Aorta (tissue), 5 donors: ENCODE measurements at places on chromosomes 2 and 18. TPM values are rescaled to one million over a fixed set of nuclear protein-coding genes. Genes with fewer than 3 reads are reported as not detected.

Gene IL1R2
- total RNA-seq = 3.3 TPM

Gene SEPTIN10
- 127 TPM for total RNA-seq

Gene PLGLB2
- total RNA-seq = 0.62 TPM

Gene GPR35
- 3.9 TPM for total RNA-seq

Gene ITPRIPL1
- total RNA-seq = 1.9 TPM

Gene CCBE1
- 0.36 TPM for total RNA-seq

Gene CTAGE1
- not detected for total RNA-seq

Gene GULP1
- 74.8 TPM for total RNA-seq

Gene ZFAND2B
- 40.7 TPM for total RNA-seq

Gene RIOK3
- 55.3 TPM for total RNA-seq

Gene ATP5MC3
- total RNA-seq = 89.7 TPM

Gene RMDN2
- total RNA-seq = 8.0 TPM

Gene HOXD13
- total RNA-seq = not detected

Gene TSPYL6
- total RNA-seq = not detected

DNA sequence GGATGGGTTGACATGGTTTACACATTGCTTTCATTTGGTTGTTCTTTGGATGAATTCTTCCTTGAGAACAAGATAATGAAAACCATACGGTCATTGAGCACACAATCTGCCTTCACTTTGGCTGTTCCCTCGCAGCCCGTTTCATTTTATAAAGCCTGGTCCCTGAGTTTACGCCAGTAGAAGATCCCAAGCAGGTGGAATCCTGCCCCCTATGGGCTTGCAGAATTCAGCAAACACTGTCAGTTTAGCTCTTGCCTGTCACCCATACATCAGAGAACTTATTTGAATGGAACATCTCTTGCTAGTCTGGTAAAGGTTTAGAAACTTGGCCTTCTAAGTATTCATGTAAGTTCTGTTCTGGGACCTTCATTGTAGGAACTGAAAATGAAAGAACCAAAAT lies 666.4 kb upstream of the ZEB2 start:
- H3K36me3 ChIP-seq = no peaks in the 10 kb centered on the region
- H3K27me3 ChIP-seq = no peaks in the 10 kb centered on the region
- no peak for DNase-seq
- no peak overlapping the region for H3K4me3 ChIP-seq
- no peaks in the 10 kb centered on the region for H3K4me1 ChIP-seq
- H3K27ac ChIP-seq = no peak overlapping the region

- DNase-seq = no peak
- no peaks in the 10 kb centered on the region for H3K36me3 ChIP-seq
- H3K4me1 ChIP-seq = no peaks in the 10 kb centered on the region
- peak overlapping the region; percentile 89 for H3K27ac ChIP-seq
These were observed 48.7 kb downstream of the TNS1 start for GRCh38 chr2:217954051-217954450.

DNA sequence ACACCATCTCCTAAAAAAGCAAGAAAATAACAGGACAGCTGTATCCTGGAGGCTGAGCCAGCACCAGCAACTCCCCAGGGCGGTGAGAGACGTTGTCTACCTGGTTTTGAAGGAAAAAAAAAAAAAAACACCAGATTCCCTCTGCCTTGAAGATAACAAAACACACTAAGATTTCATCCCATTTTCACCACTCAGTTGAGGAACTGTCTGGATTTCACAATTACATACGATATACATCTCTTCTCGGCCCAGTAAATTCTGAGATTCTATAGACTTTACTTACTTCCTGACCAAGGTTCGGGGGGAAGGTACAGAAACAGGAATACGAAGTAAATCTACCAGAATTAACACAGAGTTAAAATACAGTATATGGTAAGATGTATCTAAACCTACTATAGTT lies 8.5 kb downstream of the ZNF516 start:
- no peak overlapping the region for H3K27ac ChIP-seq
- no peak for DNase-seq
- no peaks in the 10 kb centered on the region for H3K4me1 ChIP-seq

DNA sequence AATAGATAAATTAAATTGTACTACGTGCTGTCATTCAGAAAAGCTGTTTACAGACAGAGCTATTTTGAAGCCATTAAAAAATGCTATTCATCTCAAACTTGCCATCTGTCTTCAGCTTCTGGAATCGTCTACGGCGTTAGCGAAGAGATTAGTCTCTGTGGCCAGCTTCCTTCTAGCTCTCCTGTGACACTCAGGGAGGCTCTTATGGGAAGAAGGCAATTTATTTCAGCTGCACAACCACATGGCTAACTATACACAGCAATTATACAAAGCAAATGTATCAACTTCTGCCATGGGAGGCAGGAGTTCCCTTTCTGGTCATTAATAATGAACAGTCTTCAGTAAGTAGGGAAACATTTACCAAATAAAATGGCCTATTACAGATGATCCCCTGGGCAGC lies 6.3 kb downstream of the CTAGE1 start:
- no peak overlapping the region for H3K4me3 ChIP-seq
- H3K27ac ChIP-seq = no peak overlapping the region
- no peaks in the 10 kb centered on the region for H3K36me3 ChIP-seq

GRCh38 chr18:10937743-10938640 lies 211.4 kb downstream of the PIEZO2 start:
- H3K36me3 ChIP-seq = no peaks in the 10 kb centered on the region
- no peaks in the 10 kb centered on the region for H3K4me1 ChIP-seq
- H3K27ac ChIP-seq = no peak overlapping the region
- H3K27me3 ChIP-seq = no peaks in the 10 kb centered on the region
- H3K4me3 ChIP-seq = no peak overlapping the region

DNA sequence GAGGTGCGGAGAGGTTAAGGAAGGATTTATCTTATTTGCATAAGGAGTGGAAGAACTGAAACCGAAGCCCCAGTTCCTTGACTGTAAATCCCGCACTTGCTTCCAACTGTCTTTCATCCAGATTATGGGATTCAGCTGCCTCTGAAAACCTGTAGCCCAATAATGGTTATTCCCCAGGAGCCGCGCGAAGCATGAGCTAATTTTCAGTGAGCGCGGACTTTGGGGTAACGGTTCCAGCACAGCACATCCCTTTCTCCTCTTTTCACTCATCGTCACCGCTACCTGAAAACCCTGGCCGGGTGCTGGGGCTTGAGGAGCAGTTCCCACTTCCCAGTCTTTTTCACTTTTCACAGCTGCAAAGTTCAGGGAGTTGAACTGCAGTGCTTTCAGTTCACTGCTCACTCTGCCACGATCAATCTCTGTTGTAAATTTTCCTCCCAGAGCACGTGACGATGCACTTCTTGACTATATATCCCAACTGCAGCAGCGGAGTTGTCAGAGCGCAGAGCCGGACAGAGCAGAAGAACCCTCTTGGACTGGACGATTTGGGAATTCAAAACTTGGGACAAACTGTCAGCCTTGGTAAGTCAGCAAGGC lies at the start of gene KCNE4:
TSS of gene KCNE4 (plus strand) at position 498 of the 597 bp plus-strand sequence. CDS start 641 bp downstream, outside the sequence.
- H3K4me1 ChIP-seq = peaks cover 16% of the 10 kb centered on the region
- peak within 1 kb of the TSS; percentile 96 for H3K27ac ChIP-seq
- no peaks in the 10 kb centered on the region for H3K27me3 ChIP-seq
- no peaks in the 10 kb centered on the region for H3K36me3 ChIP-seq

DNA sequence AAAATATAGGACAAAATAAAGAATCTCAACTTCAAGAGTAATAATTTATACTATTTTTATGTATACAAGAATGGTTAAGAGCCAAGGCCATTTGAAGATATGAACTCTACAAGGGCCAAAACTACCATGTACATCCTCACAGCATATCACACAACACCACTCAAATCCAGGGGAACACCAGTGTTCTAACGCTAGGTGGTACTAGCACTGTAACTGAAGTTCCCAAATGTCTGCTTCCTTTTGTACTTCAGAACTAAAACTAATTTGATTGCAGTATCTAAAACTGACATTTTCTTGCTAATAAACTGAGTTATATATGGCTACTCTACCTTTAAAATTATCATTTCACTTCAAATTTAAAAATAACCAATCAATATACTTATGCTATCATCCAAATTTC lies 47.0 kb downstream of the REV1 start:
- H3K4me1 ChIP-seq = no peaks in the 10 kb centered on the region
- no peak overlapping the region for H3K4me3 ChIP-seq
- no peaks in the 10 kb centered on the region for H3K27me3 ChIP-seq
- no peak for DNase-seq
- H3K36me3 ChIP-seq = no peaks in the 10 kb centered on the region

- no peaks in the 10 kb centered on the region for H3K4me1 ChIP-seq
- no peaks in the 10 kb centered on the region for H3K36me3 ChIP-seq
- H3K27me3 ChIP-seq = no peaks in the 10 kb centered on the region
These were observed 209.5 kb downstream of the LPIN1 start for GRCh38 chr2:11955884-11956291.

DNA sequence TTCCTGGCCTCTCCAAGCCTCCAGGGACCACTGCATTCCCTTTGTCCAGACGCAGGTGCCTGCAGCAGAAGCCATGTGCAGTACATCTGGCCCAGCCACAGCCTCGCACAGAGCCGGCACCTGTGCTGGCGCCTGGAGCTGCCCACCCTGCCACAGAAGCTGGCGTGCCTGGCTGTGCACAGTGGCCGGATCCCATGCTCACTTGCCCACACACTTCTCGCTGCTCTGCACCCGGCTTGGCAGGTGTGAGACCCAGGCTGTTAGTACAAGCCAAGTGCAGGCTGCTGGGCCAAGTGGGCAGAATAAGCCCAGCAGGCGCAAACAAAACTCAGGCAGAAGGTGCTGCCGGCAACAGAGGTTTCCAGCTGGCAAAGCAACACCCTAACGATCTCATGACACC lies 124.5 kb upstream of the CCDC150 start:
- H3K27ac ChIP-seq = no peak overlapping the region
- DNase-seq = no peak
- H3K36me3 ChIP-seq = no peaks in the 10 kb centered on the region
- H3K27me3 ChIP-seq = no peaks in the 10 kb centered on the region
- no peak overlapping the region for H3K4me3 ChIP-seq
- no peaks in the 10 kb centered on the region for H3K4me1 ChIP-seq

DNA sequence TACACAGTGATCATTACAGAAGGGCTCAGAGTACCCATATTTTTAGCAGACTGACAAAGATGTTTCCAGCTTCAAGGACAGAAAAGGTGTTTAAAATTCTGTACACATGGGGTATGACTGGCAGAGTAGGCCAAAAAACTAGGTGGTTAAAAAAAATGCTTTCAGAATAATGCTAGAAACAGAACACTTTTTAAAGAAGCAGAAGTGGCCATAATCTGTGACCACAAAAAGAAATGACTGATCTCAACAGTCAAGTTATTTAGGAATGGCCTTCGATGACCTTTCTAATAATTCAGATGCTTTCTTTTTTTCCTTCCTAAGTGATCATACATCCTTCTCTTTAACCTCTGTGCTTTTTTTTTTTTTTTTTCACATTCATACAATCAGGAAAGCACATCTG lies 4.1 kb upstream of the AQP4 start:
- no peaks in the 10 kb centered on the region for H3K27me3 ChIP-seq
- no peak for DNase-seq
- H3K4me3 ChIP-seq = no peak overlapping the region
- H3K4me1 ChIP-seq = no peaks in the 10 kb centered on the region
- no peak overlapping the region for H3K27ac ChIP-seq
- no peaks in the 10 kb centered on the region for H3K36me3 ChIP-seq

- DNase-seq = no peak
- H3K27me3 ChIP-seq = no peaks in the 10 kb centered on the region
- no peaks in the 10 kb centered on the region for H3K36me3 ChIP-seq
These were observed 113.8 kb upstream of the SLC38A11 start for GRCh38 chr2:165069151-165069550.

GRCh38 chr18:74512321-74513053 lies 16.3 kb downstream of the CNDP2 start:
- peaks cover 17% of the 10 kb centered on the region for H3K36me3 ChIP-seq
- H3K4me3 ChIP-seq = no peak overlapping the region
- no peaks in the 10 kb centered on the region for H3K27me3 ChIP-seq
- H3K4me1 ChIP-seq = no peaks in the 10 kb centered on the region
- DNase-seq = no peak
- no peak overlapping the region for H3K27ac ChIP-seq

DNA sequence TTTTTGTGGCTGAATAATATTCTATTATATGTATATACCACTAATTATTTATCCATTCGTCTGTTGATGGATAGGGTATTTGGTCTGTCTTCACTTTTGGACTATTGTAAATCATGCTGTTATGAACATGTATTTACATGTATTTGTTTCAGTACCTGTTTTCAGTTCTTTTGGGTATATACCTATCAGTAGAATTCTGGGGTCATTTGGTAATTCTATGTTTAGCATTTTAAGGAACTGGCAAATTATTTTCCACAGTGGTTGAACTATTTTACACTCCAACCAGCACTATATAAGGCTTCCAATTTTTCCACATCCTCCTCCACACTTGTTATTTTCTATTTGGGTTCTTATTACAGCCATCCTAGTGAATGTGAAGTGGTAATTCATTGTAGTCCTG lies 12.4 kb upstream of the TANK start:
- no peak overlapping the region for H3K4me3 ChIP-seq
- no peaks in the 10 kb centered on the region for H3K4me1 ChIP-seq
- no peaks in the 10 kb centered on the region for H3K27me3 ChIP-seq
- no peak overlapping the region for H3K27ac ChIP-seq
- DNase-seq = no peak

GRCh38 chr18:816088-816653 lies 4.1 kb upstream of the YES1 start:
- DNase-seq = no peak
- H3K4me3 ChIP-seq = no peak overlapping the region
- H3K27ac ChIP-seq = no peak overlapping the region
- H3K36me3 ChIP-seq = no peaks in the 10 kb centered on the region

GRCh38 chr2:29175338-29175737 lies 60.1 kb downstream of the CLIP4 start:
- peaks cover 5% of the 10 kb centered on the region for H3K36me3 ChIP-seq
- DNase-seq = no peak
- H3K4me3 ChIP-seq = no peak overlapping the region
- no peaks in the 10 kb centered on the region for H3K27me3 ChIP-seq
- no peak overlapping the region for H3K27ac ChIP-seq
- H3K4me1 ChIP-seq = no peaks in the 10 kb centered on the region

DNA sequence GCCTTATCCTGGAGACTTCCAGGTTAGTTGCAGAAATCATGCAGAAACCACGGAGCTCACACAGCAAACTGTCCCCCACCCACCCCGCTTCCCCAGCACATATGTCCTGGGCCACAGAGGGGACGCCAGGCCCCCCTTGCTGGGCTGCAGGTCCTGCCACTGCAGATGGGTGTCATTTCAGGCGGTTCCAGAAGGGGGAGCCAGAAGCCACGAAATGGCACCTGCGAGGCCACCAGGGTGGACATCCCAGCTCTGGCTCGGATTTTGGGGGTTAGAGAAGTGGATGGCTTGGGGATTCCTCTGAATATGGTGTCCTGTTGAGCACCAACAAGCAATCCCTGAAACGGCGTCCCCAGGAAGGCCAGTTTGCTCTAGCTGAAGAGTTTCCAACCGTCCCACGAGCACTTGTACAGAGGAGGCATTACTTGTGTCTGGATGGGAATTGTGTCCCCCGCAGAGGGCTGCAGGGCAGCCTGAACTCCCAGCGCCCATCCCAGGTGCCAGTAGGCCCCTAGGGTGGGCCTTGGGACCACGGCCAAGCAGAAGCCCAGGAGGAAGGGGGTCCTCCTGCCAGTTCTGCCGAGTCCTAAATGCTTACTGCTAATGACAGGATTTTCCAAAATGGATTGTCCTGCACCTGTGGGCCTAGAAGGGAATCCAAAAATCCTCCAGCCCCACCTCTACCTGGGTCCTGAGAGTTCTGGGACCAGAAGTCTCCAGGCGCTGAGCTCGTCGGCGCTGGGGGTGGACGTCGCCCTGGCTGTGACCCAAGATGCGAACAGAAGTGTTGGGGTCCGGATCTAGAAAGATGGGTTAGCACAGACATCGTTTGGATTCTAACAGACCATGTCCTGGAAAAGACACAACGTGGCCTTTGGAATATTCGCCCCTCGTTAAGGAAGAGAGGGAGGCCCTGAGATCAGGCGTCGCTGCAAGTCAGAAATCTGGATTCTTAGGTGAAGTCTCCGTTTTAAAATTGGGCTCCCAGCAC lies 14.6 kb upstream of the NFATC1 start:
- no peaks in the 10 kb centered on the region for H3K27me3 ChIP-seq
- peaks cover 2% of the 10 kb centered on the region for H3K36me3 ChIP-seq
- no peaks in the 10 kb centered on the region for H3K4me1 ChIP-seq
- no peak overlapping the region for H3K27ac ChIP-seq
